ENCODE measurements at places on chromosomes 6 and 20. TPM values are rescaled to one million over a fixed set of nuclear protein-coding genes. Genes with fewer than 3 reads are reported as not detected.
A peak's percentile ranks its signal among the peaks of the same experiment; 100 is the strongest.

Gene SPATS1
- total RNA-seq, result not detected

Gene BTNL2
- total RNA-seq, result not detected

Gene CGA
- total RNA-seq, result not detected

DNA sequence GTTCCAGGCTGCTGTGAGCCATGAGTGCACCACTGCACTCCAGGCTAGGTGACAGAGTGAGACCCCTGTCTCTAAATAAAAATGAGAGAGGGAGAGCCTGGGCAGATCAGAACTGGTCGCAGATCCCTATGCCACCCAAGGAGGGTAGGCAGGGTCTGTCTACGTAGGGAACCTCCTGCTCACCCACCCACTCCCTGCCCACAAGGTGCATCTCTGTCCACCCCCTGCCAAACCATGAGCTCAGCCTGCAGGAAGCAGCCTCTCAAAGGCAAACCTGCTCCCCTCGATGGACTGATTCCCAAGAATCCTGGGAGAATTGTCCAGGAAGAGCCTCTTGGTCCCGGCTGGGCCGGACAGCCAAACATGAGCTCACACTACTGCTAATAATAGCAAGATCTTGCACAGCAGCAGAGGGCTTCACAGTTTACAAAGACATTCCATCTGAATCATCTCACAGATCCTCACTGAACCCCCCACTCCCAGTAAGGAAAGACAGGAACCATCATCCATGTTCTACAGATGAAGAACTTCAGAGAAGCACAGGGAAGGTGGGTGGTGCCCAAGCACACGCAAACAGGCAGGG lies 27.8 kb upstream of the TLDC2 start:
- no peak overlapping the region for H3K4me3 ChIP-seq
- no peaks in the 10 kb centered on the region for H3K36me3 ChIP-seq
- no peaks in the 10 kb centered on the region for H3K27me3 ChIP-seq
- DNase-seq, result no peak

Gene SLC17A1
- not detected for total RNA-seq

GRCh38 chr6:143187238-143187923 lies 126.7 kb downstream of the AIG1 start:
- no peak overlapping the region for H3K27ac ChIP-seq
- H3K27me3 ChIP-seq, result no peaks in the 10 kb centered on the region

- DNase-seq, result no peak
- H3K36me3 ChIP-seq, result no peaks in the 10 kb centered on the region
- no peaks in the 10 kb centered on the region for H3K27me3 ChIP-seq
- H3K27ac ChIP-seq, result no peak overlapping the region
- no peaks in the 10 kb centered on the region for H3K4me1 ChIP-seq
Measured at GRCh38 chr6:41878246-41878645, 16.9 kb downstream of the USP49 start.

Gene FAM229B
- total RNA-seq, result 7.2 TPM

Gene PPARD
- total RNA-seq, result 16.2 TPM

- H3K36me3 ChIP-seq, result no peaks in the 10 kb centered on the region
- H3K27me3 ChIP-seq, result no peaks in the 10 kb centered on the region
- H3K27ac ChIP-seq, result no peak overlapping the region
- H3K4me3 ChIP-seq, result no peak overlapping the region
Measured at GRCh38 chr20:10916312-10916711, 242.5 kb upstream of the JAG1 start.

Gene TXNDC5
- total RNA-seq, result 79.8 TPM

Gene TTK
- 22.5 TPM for total RNA-seq

DNA sequence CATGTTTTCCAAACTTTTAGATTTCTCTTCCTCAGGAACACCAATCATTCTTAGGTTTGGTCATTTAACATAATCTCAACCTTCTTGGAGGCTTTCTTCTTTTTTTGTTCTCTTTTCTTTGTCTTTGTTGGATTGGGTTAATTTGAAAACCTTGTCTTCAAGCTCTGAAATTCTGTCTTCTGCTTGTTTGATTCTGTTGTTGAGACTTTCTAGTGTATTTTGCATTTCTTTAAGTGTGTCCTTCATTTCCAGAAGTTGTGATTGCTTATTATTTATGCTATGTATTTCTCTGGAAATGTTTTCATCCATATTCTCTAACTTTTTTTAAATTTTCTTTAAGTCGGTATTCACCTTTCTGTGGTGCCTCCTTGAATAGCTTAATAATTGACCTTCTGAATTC lies 42.2 kb downstream of the STMND1 start:
- DNase-seq, result no peak
- H3K4me3 ChIP-seq, result no peak overlapping the region
- no peak overlapping the region for H3K27ac ChIP-seq
- H3K4me1 ChIP-seq, result no peaks in the 10 kb centered on the region
- no peaks in the 10 kb centered on the region for H3K27me3 ChIP-seq
- no peaks in the 10 kb centered on the region for H3K36me3 ChIP-seq

DNA sequence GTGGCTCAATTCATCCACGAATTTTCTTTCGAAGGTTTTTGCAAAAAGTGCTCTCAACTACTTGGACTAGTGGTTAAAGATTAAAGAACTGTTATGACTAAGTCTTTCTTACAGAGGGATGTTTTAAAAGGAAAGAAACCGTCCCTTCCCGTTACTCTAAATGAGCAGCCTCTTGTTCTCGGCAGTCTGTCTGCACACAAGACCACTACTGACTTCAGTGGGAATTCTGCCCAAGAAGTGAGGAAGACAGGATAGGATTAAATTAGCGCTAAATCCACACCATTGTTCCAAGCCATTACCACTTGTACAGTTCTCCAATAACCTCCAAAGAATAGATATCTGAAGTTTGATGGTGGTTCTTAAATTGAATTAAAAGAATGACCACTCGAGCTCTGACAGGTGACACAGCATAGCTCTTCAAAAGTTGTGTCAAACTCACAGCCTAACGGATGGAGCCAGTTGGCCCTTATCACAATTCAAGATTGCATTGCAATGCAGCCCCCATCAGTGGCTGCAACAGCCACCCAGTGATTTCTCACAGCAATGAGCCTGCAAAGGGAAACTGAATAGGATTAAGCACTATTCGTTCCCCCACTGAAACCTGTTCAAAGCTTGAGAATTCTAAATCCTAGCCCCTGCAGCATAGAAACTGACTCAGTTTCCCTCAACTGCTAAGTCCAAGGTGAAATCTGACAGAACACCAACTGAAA lies 1.8 kb downstream of the EPB41L2 start:
- H3K36me3 ChIP-seq, result no peaks in the 10 kb centered on the region
- H3K4me1 ChIP-seq, result peaks cover 14% of the 10 kb centered on the region
- DNase-seq, result no peak
- no peaks in the 10 kb centered on the region for H3K27me3 ChIP-seq
- H3K27ac ChIP-seq, result no peak overlapping the region

GRCh38 chr6:107618672-107619071 lies 128.8 kb downstream of the SOBP start:
- H3K4me1 ChIP-seq, result peaks cover 18% of the 10 kb centered on the region
- no peaks in the 10 kb centered on the region for H3K36me3 ChIP-seq
- no peak overlapping the region for H3K4me3 ChIP-seq
- H3K27me3 ChIP-seq, result no peaks in the 10 kb centered on the region

GRCh38 chr6:33073431-33073871 lies at the start of gene HLA-DPA1:
TSS of gene HLA-DPA1 (minus strand) at chr6:33073649.
- H3K4me1 ChIP-seq, result peaks cover 42% of the 10 kb centered on the region
- peak within 1 kb of the TSS; percentile 73 for H3K4me3 ChIP-seq
- H3K27me3 ChIP-seq, result no peaks in the 10 kb centered on the region
- peak; percentile 51 for DNase-seq
- peaks cover 3% of the 10 kb centered on the region for H3K36me3 ChIP-seq

Gene HCRTR2
- not detected for total RNA-seq

- no peak for DNase-seq
- H3K4me1 ChIP-seq, result peaks cover 37% of the 10 kb centered on the region
- no peak overlapping the region for H3K4me3 ChIP-seq
- no peak overlapping the region for H3K27ac ChIP-seq
- no peaks in the 10 kb centered on the region for H3K27me3 ChIP-seq
Measured at GRCh38 chr20:44024820-44025580, 110.3 kb downstream of the TOX2 start.

DNA sequence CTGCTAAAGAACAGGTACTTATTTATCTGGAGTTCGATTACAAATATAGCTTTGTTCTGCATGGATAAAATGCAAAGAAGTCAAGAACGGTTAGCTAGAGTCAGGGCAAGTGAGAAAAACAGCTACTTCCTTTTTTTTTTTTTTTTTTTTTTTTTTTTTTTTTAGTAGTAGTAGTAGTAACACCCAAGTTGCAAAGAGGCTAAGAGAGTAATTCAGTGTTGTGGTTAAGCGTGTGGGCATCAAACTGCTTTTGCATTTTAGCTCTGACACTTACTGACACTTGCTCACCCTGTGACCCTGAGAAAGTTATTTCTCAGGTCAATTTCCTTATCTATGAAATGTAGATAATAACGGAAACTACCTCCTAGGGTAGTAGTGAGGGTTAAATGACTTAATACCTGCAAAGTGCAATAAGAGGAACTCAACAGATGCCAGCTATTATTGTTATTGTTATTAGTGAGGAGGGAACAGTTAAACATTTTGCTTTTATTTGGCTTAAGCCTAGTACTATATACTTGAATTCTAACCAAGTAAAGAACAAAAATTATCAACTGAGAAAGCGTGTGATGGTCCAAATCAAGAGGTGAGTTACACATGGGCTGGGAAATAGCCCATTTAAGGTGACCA lies 86.7 kb upstream of the BACH2 start:
- DNase-seq, result no peak
- no peak overlapping the region for H3K4me3 ChIP-seq
- H3K4me1 ChIP-seq, result peaks cover 13% of the 10 kb centered on the region
- no peak overlapping the region for H3K27ac ChIP-seq
- H3K36me3 ChIP-seq, result no peaks in the 10 kb centered on the region
- H3K27me3 ChIP-seq, result no peaks in the 10 kb centered on the region

All from CD8-positive, alpha-beta memory T cell (primary cell).